ENCODE measurements at places on chromosomes 4 and X. TPM values are rescaled to one million over a fixed set of nuclear protein-coding genes. Genes with fewer than 3 reads are reported as not detected.

DNA sequence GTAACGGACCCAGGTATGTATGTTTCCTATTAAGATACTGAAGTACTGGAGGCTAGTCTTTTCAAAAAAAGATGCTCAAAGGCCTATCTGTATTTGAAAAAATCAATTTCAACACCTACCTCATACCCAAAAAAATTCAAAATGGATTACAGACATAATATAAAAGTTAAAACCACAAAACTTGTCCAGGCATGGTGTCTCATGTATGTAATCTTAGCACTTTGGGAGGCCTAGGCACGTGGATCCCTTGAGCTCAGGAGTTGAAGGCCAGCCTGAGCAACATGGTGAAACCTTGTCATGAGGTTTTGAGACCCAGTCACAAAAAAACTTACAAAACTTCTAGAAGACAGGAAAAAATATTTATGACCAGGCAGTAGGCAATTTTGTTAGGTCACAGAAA lies 16.7 kb downstream of the RBMX start:
- DNase-seq: no peak

- DNase-seq: no peak
These were observed 18.1 kb downstream of the PPP2R2C start for GRCh38 chr4:6454112-6454910.

Gene GABRG1
- 22.3 TPM for total RNA-seq

DNA sequence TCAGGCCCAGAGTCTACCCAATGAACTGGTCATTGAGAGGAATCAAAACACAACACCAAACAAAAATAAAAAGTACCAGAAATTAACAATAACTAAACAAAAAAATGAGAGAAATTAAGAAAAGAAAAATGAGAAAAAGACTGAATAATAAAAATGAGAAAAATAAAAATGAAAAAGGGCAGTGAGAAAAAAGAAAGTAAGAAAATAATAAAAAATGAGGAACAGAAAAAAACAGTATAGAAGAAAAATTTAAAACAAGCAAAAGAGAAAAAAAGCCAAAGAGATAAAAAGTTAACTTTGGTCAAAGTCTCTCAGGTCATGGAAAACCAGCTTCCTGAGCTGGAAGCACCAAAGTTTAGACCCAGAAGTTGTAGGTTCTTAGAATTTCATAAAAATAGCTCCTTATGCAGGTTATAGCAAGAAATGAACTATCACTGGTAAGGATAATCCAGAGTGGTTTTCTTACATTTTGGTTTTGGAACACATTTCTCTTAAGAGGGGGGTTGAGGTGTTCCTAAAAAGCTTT lies 51.0 kb upstream of the WDR17 start:
- no peak for DNase-seq

DNA sequence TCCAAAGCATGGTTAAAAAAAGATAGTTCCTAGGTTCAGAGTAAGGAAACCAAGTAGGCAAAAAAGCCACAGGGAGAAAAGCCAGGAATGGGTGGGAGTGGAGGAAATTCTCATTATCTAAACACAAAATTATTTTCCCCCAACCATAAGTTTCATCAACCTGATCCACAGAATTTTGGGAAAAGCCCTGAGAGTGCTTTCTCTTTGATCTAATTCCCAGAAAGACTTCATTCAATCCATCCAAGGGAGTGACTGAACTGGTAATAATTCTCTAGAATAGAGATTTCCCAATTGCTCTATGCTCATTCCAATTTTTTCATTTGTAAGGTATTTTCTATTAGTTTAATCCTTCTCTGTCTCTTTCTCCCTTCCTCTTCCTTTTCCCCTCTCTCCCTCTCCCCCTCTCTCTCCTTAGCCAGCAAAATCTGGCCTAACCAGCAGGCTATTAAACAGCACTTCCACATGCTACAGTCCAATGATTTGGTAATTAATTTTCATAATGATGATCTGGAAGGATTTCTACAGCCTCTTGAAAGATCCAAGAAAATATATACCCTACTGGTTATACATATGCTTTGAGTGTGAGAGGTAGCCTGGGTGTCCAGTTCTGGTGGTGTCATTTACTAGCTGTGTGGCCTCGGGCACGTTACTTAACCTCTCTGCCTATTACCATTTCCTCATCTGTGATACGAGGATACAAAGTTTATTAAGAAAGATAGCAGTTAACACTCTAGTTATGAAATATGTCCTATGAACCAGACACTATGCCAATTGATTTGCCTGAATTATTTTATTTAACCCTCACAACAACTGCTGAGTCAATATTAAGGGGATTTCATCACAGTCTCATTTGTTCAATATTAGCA lies 251.5 kb upstream of the RASGEF1B start:
- DNase-seq: peak; percentile 69

Gene CT45A5
- not detected for total RNA-seq

Gene STPG2
- 3.6 TPM for total RNA-seq

Gene NXF2
- total RNA-seq: not detected

DNA sequence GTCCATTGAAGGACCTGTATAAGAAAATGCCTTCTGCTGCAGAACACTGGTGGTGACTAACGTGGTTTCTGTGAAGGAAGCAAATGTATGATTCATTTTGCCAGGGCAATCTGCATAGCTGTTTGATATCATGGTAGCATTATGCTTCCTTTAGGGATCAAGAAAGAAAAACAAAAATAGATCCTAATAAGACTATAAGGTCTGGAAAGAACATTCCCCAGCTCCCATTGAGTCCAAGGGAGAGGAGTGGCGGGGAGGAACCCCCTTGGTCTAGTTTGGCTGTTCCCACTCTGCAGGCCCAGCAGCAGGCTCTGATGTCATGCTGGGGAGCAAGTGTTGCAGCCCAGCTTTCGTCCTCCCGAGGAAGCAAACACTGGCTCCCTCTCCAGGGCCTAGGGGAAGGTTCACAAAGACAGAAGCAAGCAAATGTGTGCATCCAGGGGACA lies 154.5 kb upstream of the GALNT7 start:
- DNase-seq: peak; percentile 59

DNA sequence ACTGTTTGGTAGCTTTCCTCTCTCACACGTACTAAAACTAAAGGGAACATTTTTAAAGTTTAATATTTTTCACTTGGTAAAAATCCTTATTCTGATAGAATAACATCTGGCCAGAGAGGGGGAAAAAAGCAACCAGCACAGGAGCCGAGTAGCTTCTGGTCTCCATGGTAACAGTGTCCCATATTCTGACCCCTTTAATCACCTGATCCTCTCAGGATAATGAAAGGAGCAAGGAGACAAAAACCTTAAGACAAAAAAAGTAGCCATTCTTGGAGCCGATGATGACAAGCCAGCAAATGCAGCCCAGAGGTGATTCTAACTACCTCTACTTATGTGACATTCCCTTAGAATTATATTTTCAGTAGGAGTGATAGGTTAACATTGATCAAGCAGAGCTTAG lies 126.6 kb downstream of the SLC39A8 start:
- no peak for DNase-seq

GRCh38 chrX:118528071-118528737 lies 32.6 kb downstream of the DOCK11 start:
- DNase-seq: no peak

Gene ADAMTS3
- total RNA-seq: 13.8 TPM

DNA sequence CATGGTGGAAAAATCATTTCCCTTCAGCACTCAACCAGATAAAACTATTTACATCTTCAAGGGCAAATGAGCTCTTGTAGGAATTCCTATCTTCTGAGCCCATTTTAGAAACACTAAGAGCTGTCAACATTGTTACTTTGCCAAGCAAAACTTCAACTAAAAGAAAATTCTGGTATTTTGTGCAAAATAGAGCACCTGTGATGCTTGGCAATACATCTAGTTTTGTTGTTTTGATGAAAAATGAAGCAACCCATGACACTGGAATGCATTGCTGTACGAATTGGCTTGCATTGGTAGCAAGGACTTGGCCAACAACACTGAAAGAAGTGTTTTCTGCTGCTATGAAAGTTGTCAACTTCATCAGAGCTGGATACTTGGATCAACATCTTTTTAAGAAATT lies 194.4 kb downstream of the COX18 start:
- DNase-seq: no peak

- DNase-seq: no peak
These were observed 27.0 kb downstream of the METAP1 start for GRCh38 chr4:99022566-99022965.

DNA sequence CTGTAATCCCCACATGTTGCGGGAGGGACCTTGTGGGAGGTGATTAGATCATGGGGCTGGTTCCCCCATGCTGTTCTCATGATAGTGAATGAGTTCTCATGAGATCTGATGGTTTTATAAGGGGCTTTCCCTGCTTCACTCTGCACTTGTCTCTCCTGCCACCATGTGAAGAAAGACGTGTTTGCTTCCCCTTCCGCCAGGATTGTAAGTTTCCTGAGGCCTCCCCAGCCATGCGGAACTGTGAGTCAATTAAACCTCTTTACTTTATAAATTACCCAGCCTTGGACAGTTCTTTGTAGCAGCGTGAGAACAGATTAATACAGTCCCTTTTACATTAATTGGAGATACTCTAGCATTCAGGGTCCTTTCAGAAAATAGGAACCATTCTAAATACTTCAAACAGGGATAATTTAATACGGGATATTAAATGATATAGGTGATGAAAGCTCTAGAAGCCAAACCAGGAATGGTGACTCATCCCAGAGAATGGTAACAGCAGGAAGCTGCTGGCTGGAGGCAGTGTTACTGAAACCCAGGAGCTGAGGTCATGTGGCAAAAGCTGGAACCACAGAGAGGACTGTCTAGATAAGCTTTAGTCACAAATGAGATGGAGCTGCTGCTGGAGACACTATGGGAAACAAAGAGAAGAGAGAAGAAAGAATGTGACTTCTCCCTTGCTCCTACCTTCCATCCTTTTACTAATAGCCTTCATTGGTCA lies 57.3 kb downstream of the GSTCD start:
- no peak for DNase-seq

DNA sequence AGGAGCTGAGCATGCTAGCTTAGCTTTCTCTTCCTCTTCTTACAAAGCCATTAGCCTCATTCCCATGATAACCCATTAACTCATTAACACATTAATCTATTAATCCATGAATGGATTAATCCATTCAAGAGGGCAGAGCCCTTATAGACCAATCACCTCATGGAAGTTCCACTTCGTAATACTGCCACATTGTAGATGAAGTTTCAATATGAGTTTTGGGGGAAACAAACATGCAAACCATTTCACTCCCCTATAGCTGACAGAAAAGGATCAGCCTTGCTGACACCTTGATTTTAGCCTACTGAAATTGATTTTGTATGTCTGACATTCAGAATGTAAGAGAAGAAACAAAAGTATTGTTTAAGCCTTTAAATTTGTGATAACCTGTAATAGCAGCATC lies 251.8 kb upstream of the GALNTL6 start:
- no peak for DNase-seq

DNA sequence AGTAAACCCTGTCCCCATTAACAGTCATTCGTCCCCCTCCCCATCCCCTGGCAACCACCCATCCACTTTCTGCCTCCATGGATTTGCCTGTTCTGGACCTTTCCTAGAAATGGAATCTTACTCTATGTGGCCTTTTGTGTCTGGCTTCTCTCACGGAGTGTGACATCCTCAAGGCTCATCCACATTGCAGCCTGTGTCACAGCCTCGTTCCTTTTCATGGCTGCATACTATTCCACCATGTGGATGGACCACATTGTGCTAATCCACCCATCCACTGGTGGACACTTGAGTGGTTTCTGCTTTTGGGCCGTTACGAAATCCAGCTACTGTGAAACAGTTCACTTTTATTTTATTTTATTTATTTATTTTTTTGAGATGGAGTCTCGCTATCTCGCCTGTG lies 8.1 kb upstream of the PPP2R3B start:
- no peak for DNase-seq

GRCh38 chrX:24150898-24151297 lies 1.4 kb downstream of the ZFX start:
- DNase-seq: no peak

DNA sequence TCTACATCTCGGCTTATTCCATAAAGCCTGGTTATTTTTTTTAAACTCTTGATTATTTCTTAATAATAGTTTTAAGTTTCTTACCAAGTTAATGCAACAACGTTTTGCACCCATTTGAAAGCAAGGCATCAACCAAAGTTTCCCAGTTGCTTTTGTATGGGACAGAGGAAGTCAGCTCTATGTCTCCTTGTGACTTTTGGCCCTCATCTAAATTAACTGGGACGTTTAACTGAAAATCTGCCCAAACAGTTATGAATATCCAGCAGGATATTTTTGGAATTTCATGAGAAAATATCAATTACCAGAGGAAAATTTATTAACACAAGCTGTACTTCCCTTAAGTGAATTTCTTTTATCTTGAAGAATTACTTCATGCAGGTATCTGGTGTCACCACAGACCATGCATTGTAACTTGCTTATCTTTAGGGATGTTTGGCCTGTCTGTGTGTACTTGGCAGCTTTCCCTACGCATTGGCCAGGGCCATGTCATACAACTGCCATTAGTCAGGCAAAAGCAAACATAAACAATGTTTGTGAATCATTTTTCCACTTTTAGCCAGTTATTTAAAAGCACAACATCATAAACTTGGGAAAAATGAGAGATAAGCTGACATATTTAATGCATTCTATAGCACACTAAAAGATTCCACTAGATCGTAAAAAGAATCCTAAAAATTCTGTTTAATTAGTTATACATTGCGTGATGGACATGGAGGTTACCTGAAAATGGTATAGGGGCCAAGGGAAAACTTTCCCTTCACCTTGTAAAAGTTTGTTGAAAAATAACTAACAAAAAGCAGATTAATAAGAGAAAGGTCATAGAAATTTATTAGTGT lies 101.4 kb upstream of the PDE5A start:
- no peak for DNase-seq

DNA sequence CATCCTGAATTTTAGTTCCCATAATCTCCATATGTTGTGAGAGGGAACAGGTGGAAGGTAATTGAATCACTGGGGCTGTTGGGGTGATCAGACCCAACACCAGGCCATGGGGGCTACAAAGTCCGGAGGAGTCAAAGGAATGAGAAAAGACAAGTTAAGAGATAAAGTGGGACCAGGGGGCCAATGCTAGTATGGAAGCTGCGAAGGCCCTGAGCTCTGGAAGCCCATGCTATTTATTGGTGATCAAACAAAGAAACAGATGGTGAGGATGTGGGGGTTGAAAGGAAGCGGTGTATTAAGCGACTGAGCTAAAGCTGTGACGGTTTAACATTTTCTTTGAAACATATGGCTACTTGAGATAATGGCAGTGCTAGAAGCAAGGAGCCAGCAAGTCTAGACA lies 132.8 kb downstream of the PDGFC start:
- no peak for DNase-seq

- DNase-seq: no peak
These were observed 1.8 kb upstream of the OTUD4 start for GRCh38 chr4:145182222-145182621.

DNA sequence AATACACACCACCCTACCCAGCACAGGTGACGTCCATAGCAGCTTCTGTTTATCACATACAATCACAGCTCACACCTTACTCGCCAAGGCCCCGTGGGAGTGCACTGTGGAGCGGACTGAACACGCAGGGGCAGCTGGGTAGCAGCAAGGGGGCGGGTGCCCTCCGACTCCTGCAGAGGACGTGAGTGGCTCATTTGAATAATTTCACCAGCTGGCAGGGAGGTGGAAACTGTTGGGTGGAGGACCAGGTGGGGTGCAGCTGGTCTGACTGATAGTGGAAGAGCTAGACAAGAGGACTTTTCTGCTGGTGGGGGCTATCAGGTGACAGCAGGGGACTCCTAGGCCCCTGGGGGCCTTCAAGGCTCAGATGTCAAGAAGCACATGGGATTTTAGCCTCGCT lies 16.3 kb downstream of the MAN2B2 start:
- no peak for DNase-seq

Measured in cerebellum (tissue), 4 donors.